Mesenchymal stem cell (in vitro differentiated cells and primary cell): ENCODE measurements at places on chromosomes 7 and 10.

GRCh38 chr10:132636358-132636757, 98.8 kb downstream of the INPP5A start:
- peaks cover 4% of the 10 kb centered on the region for H3K36me3 ChIP-seq
- H3K27ac ChIP-seq: no peak overlapping the region
- no peak overlapping the region for H3K4me3 ChIP-seq
- peaks cover 6% of the 10 kb centered on the region for H3K4me1 ChIP-seq

GRCh38 chr10:79020015-79020491, 48.7 kb upstream of the ZMIZ1 start:
- no peak overlapping the region for H3K27ac ChIP-seq
- no peaks in the 10 kb centered on the region for H3K4me1 ChIP-seq
- H3K27me3 ChIP-seq: peaks cover 7% of the 10 kb centered on the region
- no peaks in the 10 kb centered on the region for H3K36me3 ChIP-seq

DNA sequence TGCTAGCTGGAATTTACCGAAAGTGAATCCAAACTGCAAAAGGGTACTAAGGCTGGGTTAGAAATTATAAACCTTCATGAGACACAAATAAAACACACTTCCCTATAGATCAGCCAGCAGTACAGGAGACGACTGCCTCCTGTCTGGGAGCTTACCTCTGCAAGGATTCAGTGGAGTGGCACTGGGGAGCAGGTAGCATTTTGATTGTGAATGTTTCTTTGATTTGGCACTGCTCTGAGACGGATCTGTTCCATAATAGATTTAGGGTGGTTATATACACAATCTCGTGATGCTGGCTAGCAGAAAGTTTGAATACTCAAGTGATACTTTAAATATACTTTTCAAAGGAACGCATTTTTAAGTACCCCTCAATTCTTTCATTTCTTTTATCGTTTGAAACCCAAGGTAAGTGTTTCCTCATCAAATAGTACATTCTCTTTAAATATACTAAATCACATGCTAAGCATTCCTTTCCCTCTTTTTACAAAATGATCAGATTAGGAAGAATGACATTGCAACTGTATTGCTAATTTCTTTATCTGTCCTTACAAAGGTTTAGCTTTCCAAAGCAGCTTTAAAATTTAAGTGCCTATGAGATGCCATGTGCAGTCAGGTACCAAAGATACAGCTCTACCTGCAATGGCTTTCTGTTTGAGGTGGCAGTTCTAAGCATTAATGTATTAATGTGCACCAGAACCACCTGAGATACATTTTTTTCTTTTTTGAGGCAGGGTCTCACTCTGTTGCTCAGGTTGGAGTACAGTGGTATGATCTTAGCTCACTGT, 20.6 kb upstream of the CHCHD3 start:
- no peak overlapping the region for H3K27ac ChIP-seq
- no peak overlapping the region for H3K4me3 ChIP-seq
- no peak for DNase-seq
- H3K27me3 ChIP-seq: peaks cover 7% of the 10 kb centered on the region
- H3K4me1 ChIP-seq: no peaks in the 10 kb centered on the region

DNA sequence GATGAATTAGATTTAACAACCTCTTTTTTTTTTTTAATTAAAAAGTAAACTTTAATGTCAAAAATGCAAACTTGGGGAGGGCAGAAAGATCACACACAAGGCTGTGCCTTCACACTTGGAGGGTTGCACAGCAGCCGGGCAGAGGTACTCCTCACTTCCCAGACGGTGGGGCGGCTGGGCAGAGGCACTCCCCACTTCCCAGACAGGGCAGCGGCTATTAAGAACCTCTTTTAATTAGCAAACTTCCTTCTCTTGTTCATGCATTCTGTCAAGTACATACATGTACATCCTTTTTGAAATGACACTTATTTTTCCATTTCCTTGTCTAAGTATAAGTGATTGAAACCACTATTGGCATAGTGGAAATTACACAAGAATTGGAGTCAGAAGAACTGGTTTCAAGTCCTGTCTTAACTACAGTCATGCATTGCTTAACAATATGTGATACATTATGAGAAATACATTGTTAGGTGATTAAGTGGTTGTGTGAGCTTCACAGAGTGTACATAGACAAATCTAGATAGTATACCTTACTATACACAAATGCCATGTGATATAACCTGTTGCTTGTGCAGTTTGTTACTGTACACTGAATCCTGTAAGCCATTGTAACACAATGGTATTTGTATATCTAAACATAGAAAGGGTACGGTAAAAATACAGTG, 26.5 kb downstream of the BTRC start:
- no peaks in the 10 kb centered on the region for H3K27me3 ChIP-seq
- no peak overlapping the region for H3K4me3 ChIP-seq
- no peak overlapping the region for H3K27ac ChIP-seq
- DNase-seq: no peak
- peaks cover 6% of the 10 kb centered on the region for H3K36me3 ChIP-seq
- H3K4me1 ChIP-seq: no peaks in the 10 kb centered on the region

GRCh38 chr7:155745737-155746136, 66.5 kb downstream of the SHH start:
- H3K27ac ChIP-seq: no peak overlapping the region
- DNase-seq: no peak
- H3K27me3 ChIP-seq: no peaks in the 10 kb centered on the region
- H3K4me1 ChIP-seq: peaks cover 2% of the 10 kb centered on the region
- peaks cover 26% of the 10 kb centered on the region for H3K36me3 ChIP-seq
- H3K4me3 ChIP-seq: no peak overlapping the region

- peak; percentile 18 for DNase-seq
- peak overlapping the region; percentile 30 for H3K4me3 ChIP-seq
- H3K4me1 ChIP-seq: peaks cover 3% of the 10 kb centered on the region
- H3K36me3 ChIP-seq: no peaks in the 10 kb centered on the region
- no peaks in the 10 kb centered on the region for H3K27me3 ChIP-seq
These were observed 24.5 kb downstream of the STEAP1 start for GRCh38 chr7:90178679-90179278.

- H3K27me3 ChIP-seq: no peaks in the 10 kb centered on the region
- H3K36me3 ChIP-seq: peaks cover 94% of the 10 kb centered on the region
- peak; percentile 88 for DNase-seq
- peak overlapping the region; percentile 9 for H3K27ac ChIP-seq
- H3K4me1 ChIP-seq: peaks cover 5% of the 10 kb centered on the region
- H3K4me3 ChIP-seq: no peak overlapping the region
These were observed 45.0 kb upstream of the AGBL3 start for GRCh38 chr7:134941185-134941900.
